HT-29 (cell line): ENCODE measurements at places on chromosomes 11 and 22.

GRCh38 chr22:44338906-44339305 lies 26.2 kb upstream of the SHISAL1 start:
- no peak for DNase-seq

DNA sequence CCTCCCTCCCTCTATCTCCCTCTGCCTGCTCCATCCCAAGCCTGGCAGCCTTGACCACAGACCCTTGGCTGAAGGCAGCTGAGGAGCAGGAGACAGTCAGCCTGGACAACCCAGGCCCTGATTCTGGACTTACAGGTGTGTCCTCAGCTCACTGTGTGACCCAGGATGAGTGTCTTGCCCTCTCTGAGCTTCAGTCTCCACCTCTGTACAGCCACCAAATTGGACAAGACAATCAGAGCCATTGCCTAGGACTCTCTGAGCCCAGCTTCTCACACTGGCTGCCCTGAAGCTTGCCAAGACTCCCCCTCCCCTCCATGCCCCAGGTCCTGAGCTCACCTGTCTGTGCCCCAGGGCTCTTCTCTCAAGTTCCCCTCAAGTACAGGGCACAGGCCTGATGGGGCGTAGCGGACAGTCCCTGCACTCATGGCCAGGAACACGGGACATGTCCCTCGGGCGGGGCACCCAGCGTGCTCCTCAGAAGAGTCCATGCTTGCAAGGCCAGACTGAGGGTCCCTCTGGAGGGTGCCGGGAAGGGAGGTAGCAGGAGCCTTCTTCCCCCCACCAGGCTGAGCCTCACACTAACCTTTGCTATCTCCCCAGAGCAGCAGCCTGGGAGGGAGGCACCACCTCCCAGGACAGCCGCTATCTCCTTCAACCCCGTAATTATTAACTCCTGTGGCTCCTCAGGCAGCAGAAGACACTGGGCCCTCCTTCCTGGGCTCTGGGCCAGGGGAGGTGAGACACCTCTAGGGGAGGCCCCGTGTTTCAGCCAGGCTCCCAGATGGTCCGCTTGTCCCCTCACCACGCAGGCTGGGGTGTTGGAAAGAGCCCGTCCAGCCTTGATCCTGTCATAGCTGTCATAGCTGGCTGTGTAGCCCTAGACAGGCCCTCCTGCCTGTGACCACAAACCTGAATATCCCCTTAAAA lies 2.6 kb upstream of the RAB3IL1 start:
- no peak for DNase-seq

DNA sequence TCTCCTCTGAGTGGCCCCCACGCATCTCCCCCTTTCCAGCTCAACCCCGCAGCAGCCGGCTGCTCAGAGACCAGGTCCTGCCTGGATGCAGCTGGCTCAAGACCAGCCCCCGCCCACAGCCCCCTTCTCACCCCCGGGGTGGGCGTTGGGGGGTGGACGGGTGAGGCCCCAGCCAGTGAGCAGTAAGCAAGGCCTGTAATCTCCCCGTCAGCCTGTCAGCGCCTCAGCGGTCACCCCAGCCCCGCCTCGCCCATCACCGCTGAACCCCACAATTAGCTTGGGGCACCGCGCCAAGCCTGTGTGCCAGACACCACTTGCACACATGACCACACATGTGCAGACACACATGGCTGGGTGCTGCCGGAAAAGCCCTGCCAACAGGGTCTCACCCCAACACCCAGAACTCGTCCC lies 5.9 kb downstream of the PLXNB2 start:
- DNase-seq: peak; percentile 38

GRCh38 chr22:39581303-39581702 lies 10.8 kb downstream of the CACNA1I start:
- no peak for DNase-seq

GRCh38 chr11:85845124-85845631 lies 10.0 kb upstream of the CCDC83 start:
- no peak for DNase-seq

GRCh38 chr11:116162886-116163230 lies 609.9 kb downstream of the BUD13 start:
- DNase-seq: peak; percentile 7

GRCh38 chr11:14413307-14414069 lies 54.5 kb upstream of the RRAS2 start:
- no peak for DNase-seq

DNA sequence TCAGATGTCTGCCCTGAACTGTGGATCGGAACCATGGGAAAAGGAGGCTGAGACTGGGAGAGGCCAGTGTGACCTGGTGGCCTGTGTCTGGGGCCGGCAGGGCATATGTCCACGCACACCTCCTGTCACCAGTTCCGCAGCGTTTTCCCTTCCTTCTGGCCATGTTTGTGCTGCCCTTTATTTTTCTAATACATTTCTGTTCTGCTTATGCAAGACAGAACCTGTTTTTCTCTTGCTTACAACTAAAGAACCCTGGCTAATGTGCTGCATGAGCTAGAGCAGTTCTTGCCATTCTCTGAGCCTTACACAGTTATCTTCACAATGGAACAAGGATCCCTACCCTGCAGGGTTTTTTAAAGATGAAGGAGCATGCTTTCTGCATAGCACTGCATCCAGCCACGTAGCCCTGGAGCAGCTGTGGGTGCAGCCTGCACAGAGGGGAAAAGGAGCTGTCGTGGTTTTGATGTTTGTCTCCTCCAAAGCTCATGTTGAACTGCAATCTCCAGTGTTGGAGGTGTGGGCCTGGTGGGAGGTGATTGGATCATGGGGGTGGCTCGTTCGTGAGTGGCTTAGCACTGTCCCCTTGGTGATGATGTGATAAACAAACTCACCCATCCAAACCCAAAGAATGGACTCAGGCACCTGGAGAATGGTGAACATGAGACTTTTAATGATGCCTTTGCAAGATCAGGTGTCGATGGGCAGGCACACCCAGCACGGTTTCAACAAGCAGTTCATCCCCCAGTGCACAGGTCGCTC lies 84.8 kb upstream of the SHANK2 start:
- no peak for DNase-seq

- DNase-seq: peak; percentile 61
These were observed at the start of gene RTN4RL2 for GRCh38 chr11:57460022-57460757. RTN4RL2 (plus strand) TSS chr11:57460528; CDS start chr11:57460866, 338 bp downstream.

DNA sequence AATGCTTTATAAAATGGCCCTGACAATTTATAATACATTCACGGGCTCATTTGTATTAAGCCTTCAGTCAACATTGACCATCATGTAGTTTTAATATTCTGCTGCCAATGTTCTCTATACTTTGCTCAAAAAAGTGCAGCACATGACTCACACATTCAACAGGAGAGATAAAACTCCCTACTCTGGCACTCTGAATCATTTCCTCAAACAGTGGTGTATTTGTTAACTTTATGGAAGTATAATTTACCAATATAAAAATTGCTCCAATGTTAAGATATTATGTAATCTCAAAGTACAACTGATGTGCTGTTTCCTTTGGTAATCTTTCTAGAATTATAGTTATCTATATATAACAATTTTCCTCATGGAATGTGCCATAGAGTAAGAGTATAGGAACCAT lies 39.9 kb downstream of the MAML2 start:
- DNase-seq: peak; percentile 73

DNA sequence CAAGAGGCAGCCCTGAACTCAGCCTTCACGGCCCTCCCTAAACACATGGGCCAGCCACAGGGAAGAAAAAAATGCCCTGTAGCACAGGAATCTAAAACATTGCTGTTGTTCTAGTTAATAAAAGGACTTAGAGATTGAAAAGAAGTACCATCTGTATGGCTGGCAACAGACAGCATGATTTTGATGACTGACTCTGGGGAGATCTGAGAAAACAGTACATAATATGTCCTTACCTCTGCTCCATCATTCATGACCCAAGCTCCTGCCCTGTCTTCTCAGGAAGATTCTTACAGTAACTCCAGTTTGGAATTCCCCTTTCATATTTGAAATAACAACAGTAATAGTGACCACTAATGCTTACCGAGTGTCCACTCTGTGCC lies 244.2 kb downstream of the ETS1 start:
- no peak for DNase-seq

- DNase-seq: no peak
These were observed 68.9 kb downstream of the MTMR3 start for GRCh38 chr22:29951791-29952413.

DNA sequence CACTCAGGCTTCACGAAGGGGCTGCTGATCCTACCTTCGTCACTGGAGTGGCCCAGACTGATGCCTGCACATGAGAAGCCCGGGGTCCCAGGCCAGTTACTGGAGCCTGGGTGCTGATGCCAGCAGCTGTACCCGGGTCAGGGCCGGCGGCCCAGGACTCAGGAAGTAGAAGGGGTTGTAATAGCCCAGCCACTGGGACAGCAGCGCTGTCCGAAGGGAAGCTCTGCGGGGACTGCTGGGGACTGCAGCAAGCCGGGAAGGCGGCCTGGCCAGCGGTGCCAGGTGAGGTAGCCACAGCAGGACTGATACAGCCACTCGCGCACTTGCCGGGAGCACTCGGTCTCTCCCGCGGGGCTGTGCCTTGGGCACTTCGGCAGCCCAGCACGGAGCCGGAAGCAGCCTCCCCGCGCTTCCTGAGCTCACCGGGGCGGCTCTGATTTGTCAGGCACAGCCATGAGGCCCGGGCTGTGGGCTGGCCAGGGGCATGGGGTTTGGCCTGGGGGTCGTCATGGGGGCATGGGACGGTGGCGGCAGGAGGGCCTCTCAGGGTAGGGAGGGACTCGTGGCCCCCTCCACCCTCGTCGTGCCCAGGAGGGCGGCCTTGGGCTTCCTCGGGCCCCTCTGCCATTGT lies 13.9 kb upstream of the OR8K1 start:
- DNase-seq: no peak

- DNase-seq: no peak
These were observed 36.0 kb upstream of the L3MBTL2 start for GRCh38 chr22:41169157-41169556.

GRCh38 chr22:36413022-36413775 lies 25.4 kb upstream of the MYH9 start:
- DNase-seq: no peak

GRCh38 chr11:48081151-48082010 lies 101.0 kb downstream of the PTPRJ start:
- no peak for DNase-seq

DNA sequence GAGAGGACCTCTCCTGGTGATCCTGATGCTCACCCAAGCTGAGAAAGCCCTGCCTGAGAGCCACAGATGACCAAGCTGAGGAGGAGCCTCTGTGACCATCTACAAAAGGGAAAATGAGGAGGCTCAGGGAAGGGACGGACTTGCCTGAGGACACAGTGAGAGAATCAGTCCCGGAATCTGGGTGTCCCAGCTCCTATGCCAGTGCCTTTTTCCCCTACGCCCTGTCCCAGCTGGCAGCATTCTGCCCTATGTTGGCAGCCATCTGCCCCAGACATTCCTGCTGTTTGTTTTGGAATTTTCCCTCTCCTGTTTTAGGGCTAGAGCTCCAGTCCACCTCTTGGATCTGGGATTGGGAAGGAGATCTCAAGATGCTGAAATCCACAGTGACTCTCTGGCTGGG lies 54.6 kb downstream of the C11orf58 start:
- DNase-seq: no peak

DNA sequence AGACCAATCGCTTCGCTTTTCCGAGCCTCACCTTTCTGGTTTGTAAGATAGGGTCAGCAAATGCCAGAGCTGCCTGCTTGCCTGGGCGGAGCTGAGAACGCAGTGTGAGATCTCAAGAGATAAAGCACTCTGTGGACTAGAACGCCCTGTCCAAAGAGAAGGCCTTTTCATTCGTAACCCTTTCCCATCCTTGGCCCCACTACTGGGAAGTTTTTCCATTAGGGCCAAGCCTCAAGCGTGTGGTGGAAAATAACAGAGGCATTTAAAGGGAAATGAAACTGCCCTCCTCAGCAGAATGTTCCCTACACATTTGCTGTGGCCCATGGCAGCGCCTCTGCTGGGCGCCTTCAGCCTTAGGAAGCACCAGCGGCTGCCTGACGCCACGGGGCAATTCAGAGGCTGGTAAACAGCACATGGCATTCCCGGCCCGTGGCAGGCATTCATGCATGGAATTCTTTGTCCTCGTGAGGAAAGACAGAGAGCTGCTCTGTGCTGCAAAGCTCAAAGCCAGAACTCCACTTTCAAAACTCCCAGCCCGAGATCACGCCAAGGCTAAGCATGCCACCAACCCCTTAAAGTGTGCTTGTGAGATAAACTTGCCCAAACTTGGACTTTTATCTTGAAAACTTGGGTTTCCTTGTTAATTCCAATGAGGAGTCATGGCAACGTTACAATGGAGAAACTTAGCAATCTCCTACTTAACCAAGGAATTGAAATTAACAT lies 38.1 kb downstream of the AHNAK start:
- DNase-seq: peak; percentile 94

DNA sequence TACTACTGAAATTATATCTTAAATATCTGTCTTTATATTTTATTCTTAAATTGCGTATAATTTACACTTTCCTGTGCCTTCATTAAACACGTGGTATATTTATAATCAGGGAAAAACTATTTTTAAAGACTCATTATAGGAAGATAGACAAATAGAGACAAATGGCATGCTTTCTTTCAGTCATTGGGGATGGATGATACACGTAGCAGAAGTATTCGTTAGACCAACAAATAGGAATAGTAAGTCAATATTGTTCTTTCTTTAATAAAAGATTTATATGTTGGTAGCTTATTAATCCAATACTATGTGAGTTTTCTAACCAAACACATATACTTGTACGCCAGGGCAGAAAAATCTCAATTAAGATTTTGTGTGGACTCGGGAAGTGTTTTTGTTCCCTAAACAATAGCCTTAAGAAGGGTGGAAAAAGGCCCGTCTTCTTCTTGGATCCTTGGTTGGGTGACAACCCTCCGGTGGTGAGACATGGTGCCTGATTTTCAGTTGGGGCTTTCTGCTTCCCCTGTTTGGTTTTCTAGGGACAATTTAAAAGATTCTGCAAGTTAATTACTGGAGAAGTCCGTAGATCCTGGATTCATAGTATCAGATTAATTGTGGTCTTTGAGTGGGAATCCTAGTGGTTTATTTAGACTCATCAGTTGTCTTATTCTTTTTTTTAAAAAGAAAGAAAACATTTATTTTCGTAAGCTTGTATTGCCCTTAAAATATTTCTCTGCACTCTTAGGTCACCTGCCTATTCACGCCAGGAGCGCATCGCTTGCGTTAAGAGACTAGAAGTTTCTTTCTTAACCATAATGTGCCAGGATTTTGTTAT lies 83.5 kb upstream of the WNT7B start:
- peak; percentile 21 for DNase-seq

- no peak for DNase-seq
These were observed 296.7 kb upstream of the ANO5 start for GRCh38 chr11:21896216-21896615.

DNA sequence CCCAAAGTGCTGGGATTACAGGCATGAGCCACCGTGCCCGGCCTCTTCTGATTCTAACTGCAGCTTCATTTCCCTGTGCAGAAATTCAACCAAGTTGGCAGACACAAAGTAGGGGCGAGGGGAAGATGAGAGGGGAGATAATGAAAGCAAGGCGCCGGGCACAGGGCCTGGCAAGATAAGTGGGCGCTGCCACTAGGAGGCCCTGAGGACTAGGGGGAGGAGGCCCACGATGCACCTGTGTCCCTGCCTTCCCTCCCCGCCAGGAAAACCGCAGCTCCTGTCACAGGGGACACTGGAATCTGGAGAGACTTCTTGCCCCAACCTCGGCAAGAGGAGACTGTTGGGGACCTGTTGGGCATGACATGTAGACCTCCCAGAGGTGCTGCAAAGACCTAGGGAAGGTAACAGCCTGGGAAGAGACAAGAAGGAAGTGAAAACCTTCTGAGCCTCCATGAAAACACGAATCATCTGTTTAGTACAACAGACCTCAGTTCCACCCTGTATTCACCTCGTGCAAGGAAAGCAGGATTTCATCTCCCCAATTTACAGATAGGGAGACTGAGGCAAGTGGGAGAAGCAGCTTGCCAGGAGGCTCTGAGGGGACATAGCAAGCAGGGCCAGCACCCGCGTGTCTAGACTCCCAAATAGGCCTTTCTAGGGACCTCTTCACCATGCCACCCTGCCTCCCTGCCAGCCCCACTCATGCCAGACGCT lies 3.1 kb upstream of the LGALS1 start:
- DNase-seq: no peak
